ENCODE measurements at places on chromosomes 2 and 18. TPM values are rescaled to one million over a fixed set of nuclear protein-coding genes. Genes with fewer than 3 reads are reported as not detected.

CCDC68 gene
- 5.9 TPM for total RNA-seq

PPIG gene
- 21.5 TPM for total RNA-seq

CCDC150 gene
- 3.9 TPM for total RNA-seq

CDH2 gene
- 166 TPM for total RNA-seq

MYCN gene
- not detected for total RNA-seq

VIL1 gene
- total RNA-seq, result under 0.01 TPM

HOXD13 gene
- total RNA-seq, result not detected

CD8B gene
- not detected for total RNA-seq

DYNC2LI1 gene
- total RNA-seq, result 17.1 TPM

HRH4 gene
- total RNA-seq, result under 0.01 TPM

NEU2 gene
- total RNA-seq, result not detected

All from regular cardiac myocyte (primary cell).